ENCODE measurements at places on chromosomes 12 and 14.

DNA sequence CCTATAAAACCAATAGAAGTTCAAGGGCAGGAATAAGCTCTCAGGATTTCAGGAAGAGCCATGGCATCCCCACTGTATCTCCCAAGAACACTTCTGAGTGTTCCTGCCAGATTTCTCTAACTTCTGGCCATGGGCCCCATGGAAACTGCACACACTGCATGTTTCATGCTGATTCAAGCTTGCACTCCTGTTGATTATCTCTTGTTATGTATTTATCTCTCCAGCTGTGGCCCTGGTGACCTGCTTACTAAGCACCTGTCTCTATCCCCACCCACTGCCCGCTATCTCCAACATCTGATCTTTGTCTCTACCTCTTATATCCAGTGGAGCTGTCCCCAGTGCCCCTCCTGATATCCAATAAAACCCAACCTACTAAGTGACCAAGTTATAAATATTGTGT is 285.3 kb downstream of the PDZRN4 start:
- DNase-seq: no peak

DNA sequence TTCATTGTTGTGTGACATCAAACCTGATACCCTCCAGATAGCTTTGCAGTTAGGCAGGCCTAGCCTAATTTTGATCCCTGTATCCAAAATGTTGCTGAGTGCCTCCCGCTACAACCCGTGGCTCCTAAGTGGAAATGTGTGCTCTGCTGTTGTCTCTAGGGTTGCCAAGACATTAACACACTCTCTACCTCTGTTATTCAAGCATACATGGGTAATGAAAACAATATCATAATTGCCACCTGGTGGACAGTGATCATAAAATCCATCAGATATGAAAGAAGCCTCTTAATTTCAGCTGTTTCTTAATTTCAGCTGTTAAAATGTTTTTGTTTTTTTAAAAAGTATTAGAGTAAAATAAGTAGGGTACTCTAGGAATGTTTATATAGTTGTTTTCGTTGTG is 93.5 kb downstream of the PLEKHA5 start:
- no peak for DNase-seq

DNA sequence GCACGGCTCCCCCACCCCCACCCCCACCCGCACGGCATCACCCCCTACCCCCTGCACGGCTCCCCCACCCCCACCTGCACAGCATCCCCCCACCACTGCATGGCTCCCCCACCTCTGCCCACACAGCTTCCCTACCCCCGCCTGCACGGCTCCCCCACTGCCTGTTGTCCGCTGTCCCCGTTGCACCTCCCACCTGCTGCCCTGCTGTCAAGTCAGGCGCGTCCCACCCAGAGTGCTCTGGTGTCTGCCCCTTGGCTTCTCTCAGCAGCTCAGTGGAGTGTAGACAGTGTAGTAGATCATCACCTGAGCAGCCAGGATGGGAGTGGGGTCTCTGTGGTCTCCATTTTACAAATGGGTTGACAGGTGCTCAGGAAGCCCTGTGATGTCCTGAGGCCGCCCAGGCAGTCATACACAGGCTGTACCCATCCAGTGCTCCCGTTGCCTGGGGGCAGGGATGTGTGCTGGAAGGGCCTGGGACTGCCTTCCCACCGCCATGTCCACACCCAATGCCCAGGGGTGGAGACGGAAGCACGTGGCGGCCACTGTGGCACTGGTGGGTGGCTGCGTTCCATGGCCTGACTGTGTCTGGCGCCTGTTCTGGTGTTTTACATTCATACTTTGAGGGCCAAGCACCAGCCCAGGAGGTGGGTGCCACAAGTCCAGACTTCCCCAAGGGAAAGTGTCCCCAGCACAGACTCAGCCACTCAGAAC is 32.5 kb downstream of the PACS2 start:
- no peak for DNase-seq

DNA sequence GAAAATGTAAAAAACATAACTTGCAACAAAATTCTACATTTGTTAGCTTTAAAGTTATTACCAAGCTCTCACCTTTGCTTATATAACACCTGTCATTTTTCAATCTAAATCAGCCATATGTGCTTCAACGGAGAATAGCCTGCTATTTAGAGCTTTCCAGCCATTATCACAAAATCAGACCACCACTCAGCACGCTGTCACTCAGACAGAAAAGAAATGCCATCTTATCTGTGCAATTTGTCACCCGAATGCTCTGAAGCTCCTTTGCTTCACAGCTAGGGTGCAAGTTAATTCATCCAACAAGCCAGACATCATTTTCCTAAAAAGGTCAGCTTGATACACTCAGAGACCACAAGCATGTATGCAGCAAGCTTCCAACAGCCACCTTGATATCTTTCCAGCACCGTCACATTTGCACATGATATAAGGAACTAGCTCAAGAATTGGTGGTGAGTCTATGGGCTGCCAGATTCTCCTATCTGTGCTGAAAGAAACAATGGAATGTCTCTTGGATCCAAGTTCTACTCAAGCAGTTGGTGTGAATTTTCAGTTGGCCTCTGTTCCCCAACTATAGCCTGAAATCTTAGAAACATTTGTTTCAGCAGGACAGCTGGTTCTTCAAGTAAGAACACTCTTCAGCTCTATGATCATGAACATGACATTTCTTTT is 20.0 kb upstream of the IFNG-AS1 start:
- DNase-seq: peak; percentile 45

- DNase-seq: no peak
These were observed 18.9 kb upstream of the PLEKHH1 start for GRCh38 chr14:67514203-67514607.

DNA sequence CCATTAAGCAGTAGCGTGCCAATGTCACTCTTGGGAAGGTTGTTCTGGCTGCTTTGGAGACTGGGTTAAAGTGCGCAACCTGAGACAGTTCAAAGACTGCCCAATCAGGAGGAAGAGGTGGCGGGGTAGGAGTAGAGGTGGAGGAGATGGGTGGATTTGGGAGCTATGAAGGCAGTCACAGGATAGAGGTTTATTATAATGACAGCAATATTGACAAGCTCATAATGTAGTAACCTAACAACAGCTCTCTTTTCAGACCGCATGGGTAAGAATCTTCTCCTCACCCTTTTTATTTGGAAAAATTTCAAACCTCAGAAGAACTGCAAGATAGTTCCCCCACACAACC is 5.3 kb upstream of the PSMD9 start:
- peak; percentile 27 for DNase-seq

DNA sequence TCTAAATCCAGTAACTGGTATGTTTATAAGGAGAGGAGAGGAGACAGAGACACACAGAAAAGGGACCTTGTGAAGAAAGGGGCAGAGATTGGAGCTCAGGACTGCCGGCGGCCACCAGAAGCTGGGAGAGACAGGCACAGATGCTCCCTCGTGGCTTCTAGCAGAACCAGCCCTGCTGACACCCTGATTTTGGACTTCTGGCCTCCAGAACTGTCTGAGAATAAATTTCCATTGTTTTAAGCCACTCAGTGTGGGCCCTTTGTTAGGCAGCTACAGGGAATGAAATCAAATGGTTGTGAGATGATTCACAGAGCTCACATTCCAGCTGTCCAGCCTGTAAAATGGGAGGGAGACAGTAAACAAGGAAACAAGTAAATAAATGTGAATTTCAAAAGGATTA is 47.6 kb downstream of the TMEM132C start:
- peak; percentile 27 for DNase-seq

DNA sequence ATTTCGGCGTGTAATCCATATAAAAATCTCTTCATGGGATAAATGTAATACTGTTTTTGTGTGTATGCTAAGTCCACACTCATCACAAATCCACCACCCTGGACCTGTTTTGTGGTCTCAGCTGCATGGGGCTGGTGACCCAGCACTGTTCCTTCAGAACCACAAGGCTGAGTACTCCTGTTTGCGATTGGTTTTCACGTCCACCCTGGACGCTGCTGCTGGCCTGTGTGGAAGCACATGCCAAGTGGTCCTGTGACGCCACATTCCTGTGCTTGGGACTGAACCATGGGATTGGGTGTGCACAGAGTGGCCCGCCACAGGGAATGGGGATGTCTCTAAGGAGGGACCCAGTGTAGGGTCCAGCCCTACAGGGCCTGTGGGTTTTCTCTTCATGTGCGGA is 4.3 kb downstream of the PUS1 start:
- no peak for DNase-seq

- peak; percentile 95 for DNase-seq
These were observed 2.1 kb upstream of the PLEK2 start for GRCh38 chr14:67413806-67414769.

DNA sequence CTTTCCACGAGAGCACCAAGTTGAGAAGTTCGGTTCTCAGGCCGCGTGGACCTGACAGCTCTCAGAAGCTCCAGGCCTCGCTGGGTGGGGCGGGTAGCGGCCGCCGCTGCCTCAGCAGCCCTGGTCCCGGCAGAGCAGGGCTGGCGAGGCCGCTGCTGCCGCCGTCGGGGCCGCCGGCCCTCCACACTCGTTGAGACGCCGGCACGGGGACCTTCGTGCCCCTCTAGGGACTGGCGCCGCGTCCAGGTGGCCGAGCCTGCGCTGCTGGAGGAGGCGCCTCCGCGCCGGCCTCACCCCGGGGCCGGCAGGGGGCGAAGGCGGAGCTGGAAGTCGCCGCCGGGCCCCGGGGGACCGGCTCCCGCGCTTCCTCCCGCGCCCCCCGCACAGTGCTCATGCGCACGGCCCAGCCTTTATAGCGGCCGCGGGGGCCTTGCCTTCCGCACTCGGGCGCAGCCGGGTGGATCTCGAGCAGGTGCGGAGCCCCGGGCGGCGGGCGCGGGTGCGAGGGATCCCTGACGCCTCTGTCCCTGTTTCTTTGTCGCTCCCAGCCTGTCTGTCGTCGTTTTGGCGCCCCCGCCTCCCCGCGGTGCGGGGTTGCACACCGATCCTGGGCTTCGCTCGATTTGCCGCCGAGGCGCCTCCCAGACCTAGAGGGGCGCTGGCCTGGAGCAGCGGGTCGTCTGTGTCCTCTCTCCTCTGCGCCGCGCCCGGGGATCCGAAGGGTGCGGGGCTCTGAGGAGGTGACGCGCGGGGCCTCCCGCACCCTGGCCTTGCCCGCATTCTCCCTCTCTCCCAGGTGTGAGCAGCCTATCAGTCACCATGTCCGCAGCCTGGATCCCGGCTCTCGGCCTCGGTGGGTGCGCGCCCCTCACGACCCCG is at the start of gene COCH:
Gene COCH (plus strand): TSS at position 440 of the 879 bp plus-strand sequence. CDS start 380 bp downstream, at position 820.
- peak; percentile 79 for DNase-seq

DNA sequence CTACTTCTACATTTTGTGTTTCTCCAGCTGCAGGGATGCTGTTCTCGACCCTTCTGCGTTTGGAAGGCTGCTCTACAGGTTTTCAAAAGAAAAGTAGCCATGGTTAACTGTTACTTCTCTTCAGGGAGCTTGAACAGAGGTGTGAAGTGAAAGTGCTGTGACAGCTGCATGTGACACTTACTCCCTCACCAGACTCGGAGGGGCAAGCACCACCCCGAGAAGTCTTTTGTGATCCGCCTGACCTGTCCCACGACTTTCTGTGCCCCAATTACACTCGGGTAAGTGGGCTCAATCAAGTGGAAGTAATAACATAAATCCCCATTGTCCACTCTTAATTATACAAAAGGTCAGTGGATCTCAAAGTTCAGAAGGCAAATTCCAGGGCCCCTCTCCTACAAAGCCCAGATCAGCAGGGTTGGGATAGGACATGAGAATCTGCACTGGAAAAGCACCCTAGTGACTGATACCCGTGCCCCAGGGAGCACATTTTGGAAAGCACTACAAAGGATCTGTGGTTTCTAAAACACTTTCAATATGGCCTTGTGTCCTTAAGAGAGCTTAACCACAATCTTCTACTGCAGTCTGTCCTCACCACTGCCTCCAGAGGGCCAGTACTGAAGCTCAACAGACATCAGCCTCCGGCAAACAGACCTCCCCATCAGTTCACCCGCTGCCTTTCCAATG is 11.5 kb downstream of the FICD start:
- peak; percentile 10 for DNase-seq

GRCh38 chr14:96268431-96269358 is 12.7 kb downstream of the BDKRB1 start:
- no peak for DNase-seq

DNA sequence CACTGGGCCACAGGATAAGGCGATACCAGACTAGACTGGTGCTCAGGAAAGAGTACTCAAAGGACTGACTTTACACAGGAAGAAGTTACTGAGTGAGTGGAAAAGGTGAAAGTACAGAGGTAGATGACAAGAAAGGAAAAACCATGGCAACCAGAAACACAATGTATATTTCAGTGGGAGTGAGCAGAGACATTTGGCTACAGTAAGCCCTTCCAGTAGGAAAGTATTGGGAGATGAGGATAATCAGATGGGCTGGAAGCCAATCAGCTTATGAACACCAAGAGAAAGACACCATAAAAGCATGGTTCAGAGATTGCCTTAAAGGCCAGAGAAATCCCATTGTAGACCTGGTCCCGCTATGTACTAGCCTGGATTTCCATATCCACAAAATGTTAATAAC is 51.6 kb downstream of the TMTC1 start:
- DNase-seq: no peak

DNA sequence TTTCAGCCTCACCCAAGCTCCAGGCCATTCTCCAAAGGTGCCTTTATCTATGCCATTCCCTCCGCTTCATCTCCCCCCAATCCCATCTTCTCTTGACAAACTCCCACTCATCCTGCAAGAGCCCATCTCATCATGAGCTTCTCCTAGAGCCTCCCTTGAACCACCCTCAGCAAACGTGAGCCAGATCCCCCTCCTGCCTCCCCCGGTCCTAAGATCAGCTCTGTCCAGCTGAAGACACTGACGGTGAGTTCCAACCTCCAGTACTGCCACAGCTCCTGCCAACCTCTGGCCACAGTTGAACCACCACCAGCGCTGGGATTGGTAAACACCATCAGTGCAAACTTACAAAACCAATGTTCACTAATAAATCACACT is 124.6 kb downstream of the BCL11B start:
- DNase-seq: no peak

DNA sequence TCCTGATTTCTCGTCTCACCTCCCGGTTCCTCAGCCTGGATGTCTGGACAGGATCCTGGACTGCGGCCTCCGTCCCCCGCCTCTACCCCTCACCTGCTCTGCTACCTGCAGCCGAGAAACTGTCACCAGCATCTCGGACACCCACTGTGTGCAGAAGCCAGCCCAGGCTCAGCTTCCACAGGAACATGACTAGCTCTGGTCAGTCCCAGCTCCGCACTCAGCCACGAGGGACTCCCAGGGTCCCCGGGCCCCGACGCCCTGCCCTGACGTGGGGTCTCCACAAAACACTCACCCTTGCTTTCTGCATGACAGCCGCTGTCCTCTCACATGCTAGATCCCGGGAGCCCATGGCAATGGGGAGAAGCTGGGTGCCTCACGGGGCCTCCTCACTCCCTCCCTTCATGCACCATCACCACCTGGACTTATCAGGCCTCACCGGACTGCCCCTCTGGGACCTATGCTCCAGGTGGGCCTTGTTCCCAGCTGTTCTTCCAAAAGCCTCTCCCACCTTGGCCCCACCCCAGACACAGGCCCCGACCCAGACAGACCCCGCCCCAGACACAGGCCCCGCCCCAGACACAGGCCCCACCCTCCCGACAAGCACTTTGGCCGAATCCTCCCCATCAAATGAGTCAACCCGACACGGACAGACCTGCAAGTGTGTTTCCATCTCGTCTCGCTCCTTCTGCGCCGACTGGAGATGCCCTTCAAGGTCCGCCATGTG is 26.9 kb upstream of the ANKLE2 start:
- DNase-seq: no peak
